ENCODE measurements at places on chromosomes 16 and 17. TPM values are rescaled to one million over a fixed set of nuclear protein-coding genes. Genes with fewer than 3 reads are reported as not detected.

GRCh38 chr17:45409659-45410076 is 23.0 kb downstream of the ARHGAP27 start:
- no peak for DNase-seq

GRCh38 chr17:36614933-36615332 is 13.6 kb downstream of the MRM1 start:
- no peak for DNase-seq

Gene HOXB7
- 0.22 TPM for total RNA-seq

GRCh38 chr17:53942436-53942835 is 119.7 kb downstream of the KIF2B start:
- no peak for DNase-seq

- no peak for DNase-seq
Observed at GRCh38 chr17:18055597-18055996, 16.4 kb downstream of the GID4 start.

GRCh38 chr16:79359082-79359481 is 241.5 kb downstream of the MAF start:
- DNase-seq = no peak
